Stimulated activated CD8-positive, alpha-beta memory T cell treated with anti-CD3 and anti-CD28 coated beads, Interleukin-12 subunit alpha, Interleukin-12 subunit beta, amount 100 ng/mL, for 4 hours (primary cell): ENCODE measurements at places on chromosomes 13 and 19.

DNA sequence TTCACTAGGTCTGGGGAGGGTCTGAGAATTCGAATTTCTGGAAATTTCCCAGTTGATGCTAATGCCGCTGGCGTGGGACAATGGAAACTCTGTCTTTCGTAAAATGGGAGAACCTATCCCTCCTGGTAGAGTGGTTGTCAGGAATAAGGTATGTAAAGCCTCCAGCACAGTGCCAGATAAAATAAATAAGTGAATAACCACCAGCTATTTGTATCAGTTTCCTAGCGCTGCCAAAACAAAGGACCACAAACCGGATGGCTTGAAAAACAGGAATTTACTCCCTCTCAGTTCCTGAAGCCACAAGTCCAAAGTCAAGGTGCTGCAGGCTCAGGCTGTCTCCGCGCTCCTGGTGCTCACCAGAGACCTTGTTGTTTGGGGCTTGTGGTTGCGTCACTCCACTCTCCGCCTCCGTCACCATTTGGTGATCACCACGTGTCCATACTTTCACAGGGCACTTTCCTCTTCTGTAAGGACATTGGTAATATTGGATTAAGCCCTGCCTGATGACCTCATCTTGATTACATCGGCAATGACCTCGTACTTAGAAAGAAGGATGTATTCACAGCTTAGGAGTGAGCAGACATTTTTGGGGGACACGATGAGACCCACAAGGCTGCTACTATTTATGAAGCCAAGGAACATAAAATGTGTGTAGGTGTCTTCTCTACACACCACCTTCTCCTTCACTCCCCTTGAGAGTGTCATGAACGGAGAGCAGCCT is 428.5 kb downstream of the IRS2 start:
- no peak for DNase-seq

DNA sequence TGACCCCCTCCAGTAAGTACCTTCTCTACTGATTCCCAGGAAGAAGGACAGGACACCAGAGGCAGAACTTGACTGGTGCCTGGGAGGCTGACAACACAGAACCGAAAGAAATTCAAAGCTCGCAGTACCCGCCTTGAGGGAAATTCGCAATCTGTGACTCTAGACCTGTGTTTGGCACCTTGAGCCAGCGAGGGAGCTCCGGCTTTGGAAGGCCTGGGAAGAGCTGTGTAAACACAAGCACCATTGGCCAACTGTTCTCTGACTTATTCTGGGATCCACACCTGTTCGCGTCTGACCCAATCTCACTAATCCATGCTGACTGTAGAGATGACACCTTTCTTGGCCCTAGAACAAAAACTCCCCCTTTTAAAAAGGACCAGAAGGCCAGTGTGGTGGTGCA is 50.7 kb downstream of the CEBPG start:
- no peak for DNase-seq

DNA sequence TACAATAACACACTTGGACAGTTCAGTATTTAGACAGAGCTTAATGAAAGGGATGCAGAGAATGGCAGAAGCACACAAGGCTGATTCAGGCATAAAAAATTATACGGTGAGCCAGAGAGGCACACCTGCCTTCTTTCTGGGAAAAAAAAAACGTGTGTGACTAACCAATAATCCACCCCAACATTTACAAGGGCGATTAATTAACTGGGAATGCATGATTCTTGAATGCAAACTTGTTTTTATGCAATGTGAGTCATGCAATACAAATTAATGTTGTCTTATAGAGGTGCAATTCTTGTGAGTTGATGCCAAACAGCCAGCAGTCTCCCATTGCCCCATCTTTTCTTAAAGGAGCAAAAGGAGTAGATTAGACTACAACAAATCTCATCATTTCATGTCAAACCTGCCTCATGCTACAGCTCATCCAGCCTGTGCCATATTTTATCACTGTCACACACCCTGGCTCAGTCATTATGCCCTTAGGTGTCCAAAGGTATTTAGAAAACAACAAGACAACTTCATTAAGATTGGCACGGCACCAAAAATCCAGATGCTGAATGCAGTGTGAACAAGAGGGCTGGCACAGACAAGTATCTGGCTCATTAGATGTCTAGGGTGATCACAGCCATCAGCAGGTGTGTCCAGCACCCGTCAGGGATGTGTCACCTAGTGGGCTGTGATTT is 721.1 kb downstream of the EFNB2 start:
- DNase-seq: no peak

DNA sequence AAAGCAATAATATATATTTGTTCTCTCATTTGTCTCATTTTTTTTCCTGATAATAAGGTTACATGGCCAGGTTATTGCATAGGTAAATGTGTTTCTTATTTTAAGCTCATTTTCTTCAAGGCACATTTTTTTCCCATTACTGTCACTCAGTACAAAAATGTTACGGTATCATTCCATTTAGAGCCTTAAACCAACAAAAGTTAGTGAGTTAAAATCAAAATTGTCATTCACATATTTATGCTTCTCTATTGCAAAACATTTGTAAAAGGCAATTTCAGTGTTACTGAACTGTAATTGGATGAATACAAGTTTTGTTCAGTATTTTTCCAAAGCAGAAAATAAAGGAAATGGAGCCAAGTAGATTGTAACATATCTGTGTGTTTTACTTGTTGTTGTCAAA is 117.6 kb upstream of the MAB21L1 start:
- DNase-seq: no peak

DNA sequence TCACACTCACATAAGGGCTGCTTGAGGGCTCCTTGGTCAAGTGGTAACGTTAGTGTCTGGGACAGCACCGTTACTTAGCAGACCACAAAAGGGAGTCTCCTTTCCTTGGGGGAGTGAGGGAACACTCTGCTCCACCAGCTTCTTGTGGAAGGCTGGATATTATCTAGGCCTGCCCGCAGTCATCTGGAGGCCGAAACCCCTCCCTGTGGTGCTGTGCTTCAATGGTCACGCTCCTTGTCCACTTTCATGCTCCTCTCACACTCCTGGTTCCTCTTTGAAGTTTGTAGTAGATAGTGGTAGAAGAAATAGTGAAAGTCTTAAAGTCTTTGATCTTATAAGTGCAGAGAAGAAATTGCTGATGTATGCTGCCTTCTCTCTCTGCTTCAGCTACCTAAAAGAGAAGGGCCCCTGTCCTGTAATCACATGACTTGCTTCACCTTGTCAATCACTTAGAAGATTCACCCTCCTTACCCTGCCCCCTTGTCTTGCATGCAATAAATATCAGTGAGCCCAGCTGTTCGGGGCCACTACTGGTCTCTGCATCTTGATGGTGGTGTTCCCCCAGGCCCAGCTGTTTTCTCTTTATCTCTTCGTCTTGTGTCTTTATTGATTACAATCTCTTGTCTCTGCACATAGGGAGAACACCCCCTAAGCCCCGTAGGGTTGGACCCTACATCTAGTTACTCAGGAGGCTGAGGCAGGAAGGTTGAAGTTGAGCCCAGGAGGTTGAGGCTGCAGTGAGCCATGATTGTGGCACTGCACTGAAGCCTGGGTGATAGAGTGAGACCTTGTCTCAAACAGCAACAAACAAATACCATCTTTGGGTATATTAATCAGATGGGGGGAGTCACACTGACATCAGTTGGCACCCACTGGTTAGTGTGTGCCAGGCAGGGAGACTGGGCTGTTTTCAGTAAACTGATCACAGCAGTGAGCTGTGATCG is 11.6 kb upstream of the MZF1 start:
- no peak for DNase-seq

DNA sequence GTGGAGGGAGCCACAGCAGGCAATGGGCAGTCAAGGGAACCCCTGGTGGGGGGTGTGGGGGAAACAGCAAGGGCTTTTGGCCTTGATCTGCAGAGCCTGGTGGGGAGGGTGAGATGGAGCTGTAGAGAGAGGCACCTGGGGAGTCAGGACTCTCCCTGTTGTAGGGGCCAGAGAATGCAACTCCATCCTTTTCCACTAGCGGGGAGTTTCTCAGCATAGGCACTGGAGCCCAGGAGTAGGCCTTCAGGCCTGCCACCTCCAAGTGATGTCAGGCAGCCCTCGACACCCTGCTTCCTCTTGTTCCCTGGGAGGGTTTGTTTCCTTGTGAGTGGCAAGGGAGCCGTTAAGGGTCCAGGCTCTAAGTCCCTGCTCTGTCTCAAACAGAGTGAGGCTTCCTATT is 25.0 kb downstream of the MEGF8 start:
- DNase-seq: no peak

GRCh38 chr19:19205416-19206410 is 2.5 kb upstream of the NR2C2AP start:
- DNase-seq: no peak

- DNase-seq: no peak
These were observed 24.2 kb upstream of the C1QTNF9B start for GRCh38 chr13:23921451-23921888.

GRCh38 chr13:82654861-82655855 is 1227.1 kb downstream of the SLITRK1 start:
- DNase-seq: no peak

GRCh38 chr13:91020461-91021034 is 326.9 kb upstream of the MIR17HG start:
- DNase-seq: no peak

DNA sequence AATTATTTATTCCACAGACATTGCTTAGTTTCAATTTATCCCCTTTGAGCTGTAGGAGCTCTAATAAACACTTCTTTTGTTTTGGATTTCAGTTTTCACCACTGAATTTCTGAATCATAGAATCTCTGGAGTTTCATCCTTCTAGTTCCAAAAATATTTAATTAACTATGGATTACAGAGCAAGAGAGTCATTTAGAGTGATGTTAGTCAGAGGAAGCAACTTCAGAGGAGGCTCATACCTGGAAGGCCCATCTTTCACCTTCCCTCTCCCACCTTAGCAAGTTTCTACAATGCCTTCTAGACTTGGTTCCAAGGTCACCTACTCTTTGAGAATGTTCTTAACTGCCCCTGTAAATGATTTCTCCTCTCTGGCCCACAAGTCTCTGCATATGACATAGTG is 353.2 kb downstream of the SPRY2 start:
- no peak for DNase-seq

DNA sequence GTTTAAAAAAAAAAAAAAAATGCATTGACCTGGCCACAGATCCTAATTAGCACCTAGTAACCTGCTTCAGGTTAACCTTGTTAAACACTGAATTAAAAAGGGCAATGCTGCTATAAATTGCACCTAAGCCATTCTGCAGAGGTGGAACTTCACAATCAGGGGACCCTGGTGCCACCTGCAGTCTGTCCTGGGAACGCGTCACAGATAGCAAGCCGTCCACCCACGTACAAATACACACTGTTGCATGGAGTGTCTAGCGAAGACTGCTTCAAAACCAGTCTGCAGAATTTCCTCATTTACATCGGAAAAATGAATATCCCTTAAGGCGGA is 169.3 kb downstream of the COL4A1 start:
- no peak for DNase-seq

DNA sequence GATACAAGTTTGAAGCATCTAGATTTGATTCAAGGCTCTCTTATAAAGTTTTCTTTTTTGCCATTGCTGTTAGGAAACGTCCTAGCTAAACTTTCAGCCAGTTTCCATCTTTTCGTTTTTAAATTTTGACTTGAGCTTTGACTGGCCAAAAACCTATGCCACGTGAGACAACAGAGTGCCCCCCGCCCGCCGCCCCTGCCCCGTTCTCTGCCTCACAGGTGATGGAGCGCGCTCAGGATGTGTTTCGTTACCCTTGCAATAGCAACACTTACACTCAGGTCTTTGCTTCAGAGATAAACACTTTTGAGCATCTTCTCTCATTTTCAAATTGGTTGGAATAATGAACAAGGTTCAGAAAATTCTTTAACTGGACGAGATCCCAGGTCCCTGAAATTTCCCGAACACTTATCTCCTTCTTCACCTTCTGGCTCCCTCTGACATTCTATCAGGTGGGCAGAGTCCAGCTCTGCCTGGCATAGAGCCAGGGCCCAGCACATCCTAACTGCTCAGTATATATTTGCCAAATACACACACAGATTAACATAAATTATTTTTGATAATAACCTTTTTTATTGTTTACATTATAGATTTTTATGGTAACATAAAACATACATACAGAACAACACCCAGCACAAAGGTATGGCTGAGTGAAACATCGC is 301.1 kb downstream of the IRS2 start:
- DNase-seq: no peak

- no peak for DNase-seq
These were observed 1451.5 kb downstream of the EFNB2 start for GRCh38 chr13:105083992-105084391.

GRCh38 chr13:112820318-112820717 is 130.5 kb downstream of the ATP11A start:
- DNase-seq: no peak

DNA sequence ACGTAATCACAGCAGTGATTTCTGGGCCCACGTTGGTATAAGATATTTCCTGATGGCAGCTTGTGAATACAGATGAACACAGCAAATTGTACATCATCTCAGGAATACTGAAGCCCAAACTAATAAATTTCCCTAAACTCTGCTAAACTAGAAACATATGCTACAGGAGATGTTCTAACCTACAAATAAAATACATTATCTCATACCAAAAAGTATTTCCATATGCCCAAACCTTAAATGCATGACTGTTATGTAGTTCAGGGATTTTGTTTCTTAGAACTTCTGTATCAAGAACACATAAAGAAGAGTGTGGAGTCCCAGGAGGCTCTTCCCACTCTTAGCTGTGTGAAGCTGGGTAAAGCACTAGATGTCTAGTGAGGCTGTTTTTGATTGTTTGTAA is 138.4 kb downstream of the RFC3 start:
- DNase-seq: no peak

DNA sequence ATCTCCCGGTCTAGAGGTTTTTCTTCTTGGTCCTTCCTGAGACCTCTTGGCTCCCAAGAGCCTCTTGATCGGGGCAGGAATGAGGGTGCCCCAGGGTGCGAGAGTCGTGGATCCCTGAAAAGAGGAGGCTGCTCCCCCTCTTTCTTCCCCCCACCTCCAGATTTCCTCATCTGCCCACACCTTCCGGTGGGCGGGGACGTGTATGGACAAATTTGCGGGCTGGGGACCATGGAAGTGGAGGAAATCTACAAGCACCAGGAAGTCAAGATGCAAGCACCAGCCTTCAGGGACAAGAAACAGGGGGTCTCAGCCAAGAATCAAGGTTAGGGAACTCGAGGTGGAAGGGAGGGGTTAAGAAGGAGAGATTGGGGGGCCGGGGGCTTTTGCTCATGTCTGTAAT is at the start of gene MCEMP1:
Gene MCEMP1 (plus strand): TSS at position 237 of the 400 bp plus-strand sequence. CDS start 31 bp downstream, at position 268.
- no peak for DNase-seq

DNA sequence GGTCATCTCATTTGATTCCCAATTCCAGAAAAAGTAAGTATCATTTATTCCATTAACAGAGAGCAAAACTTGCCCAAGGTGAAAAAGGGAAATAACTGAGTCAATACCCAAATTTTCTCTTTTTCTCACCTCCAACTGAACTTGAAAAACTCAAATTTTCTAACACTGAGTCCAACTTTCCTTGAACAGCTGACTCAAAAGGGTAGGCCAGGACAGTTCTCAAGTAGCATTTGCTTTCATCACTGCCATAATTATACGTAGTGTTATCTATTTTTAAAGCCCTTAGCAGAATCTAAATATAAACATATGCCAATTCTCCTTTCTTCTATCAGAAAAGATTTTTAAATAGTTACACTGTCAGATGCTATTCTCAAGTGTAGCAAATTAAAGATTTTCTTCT is 3.5 kb downstream of the N4BP2L2 start:
- no peak for DNase-seq
